NCI-H2107 (cell line): ENCODE measurements at places on chromosomes 4 and X.
A peak's percentile ranks its signal among the peaks of the same experiment; 100 is the strongest.

DNA sequence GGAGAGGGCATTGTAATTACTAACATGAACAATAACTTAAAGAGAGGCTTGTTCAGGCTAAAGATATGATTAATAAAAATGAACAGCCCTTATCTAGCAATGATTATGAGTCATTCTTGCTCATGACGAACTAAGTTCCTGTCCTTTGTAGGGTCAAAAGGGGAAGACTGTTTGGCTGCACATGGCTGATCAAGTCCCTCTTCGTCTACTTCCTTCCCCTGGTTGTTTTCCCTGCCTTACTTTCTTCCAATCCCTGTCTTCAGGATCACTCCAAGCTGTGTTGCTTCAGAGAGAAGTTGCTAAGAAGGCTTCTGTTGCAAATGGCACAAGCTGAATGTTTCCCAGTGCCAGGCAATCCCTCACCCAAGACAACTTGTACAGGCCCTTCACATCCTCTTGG is 115.0 kb upstream of the HS3ST1 start:
- DNase-seq, result no peak

DNA sequence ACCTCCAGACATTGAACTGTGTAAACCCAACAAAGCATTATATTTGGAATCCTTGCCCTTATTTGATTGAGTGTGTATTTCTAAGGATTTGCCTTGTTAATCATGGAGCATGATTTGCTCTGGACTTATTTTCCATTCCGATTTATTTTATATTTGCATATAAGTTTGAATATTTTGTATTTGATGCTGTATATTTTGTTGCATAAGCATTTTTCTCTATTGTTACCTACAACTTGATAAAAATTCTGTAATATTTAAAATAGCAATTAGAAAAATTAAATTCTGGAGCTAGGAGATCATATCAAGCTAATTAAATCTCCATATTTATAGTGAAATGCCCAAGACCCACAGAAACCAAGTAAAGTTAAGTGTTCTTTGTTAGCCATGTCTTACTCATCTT is 47.2 kb downstream of the USO1 start:
- no peak for DNase-seq

- DNase-seq, result no peak
Measured at GRCh38 chrX:148784137-148784536, 283.7 kb downstream of the AFF2 start.

DNA sequence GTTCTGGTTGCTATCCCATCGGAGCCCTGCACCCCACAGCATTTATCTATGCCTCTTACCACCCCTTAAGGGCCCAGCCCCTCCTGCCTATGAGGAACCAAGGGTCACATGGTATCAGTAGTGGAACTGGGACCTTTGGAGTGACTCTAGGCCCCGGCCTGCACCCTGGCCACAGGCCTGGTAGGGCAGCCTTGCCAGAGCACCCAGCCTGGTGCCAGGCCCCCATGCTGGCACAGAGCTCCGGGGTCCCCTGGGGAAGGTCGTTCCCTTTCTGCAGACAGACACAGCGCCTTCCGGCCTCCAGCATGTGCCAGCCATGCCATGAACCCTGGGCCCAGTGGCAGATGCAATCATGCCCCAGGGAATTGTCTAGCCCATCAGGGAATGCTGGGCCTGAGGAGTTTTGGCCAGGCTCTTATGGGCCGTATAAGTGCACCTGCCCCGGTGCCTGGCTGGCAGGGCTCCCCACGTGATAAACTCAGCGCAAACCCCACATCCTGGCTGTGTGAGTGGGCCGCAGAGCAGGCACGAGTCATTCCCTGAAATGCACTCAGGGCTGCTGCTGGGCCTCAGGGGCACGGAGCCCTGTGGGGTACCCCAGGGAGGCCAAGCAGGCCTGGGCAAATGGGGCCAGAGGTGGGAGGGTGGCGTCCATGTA is 19.8 kb upstream of the ADD1 start:
- no peak for DNase-seq

- DNase-seq, result no peak
Measured at GRCh38 chr4:112765317-112765974, 128.5 kb downstream of the LARP7 start.

GRCh38 chr4:10212400-10212799 is 95.8 kb upstream of the WDR1 start:
- DNase-seq, result no peak

DNA sequence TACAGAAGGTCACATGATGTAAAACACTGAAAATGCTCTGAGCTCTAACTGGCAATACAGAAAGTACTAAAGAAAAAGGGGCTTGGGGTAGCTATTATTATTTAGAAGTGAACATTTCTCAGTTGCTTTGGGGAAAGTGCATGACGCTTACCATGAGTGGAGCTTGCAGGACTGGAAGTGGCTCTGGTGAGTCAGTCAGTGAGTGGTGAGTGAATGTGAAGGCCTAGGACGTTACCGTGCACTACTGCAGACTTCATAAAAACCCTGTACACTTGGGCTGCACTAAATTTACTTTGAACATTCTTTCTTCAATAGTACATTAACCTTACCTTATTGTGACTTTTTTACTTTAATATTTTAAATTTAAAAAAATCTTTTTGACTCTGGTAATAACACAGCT is 89.3 kb upstream of the ENPP6 start:
- no peak for DNase-seq

- peak; percentile 15 for DNase-seq
Measured at GRCh38 chr4:5893004-5893580, at the start of gene CRMP1. TSS of gene CRMP1 (minus strand) at chr4:5893086. CDS start at chr4:5892969, 117 bp downstream.

- no peak for DNase-seq
Measured at GRCh38 chr4:109985993-109986974, 73.6 kb downstream of the EGF start.

GRCh38 chrX:144293229-144293628 is 409.4 kb downstream of the UBE2NL start:
- DNase-seq, result no peak

GRCh38 chrX:14673764-14674163 is 144.4 kb downstream of the GLRA2 start:
- DNase-seq, result no peak

DNA sequence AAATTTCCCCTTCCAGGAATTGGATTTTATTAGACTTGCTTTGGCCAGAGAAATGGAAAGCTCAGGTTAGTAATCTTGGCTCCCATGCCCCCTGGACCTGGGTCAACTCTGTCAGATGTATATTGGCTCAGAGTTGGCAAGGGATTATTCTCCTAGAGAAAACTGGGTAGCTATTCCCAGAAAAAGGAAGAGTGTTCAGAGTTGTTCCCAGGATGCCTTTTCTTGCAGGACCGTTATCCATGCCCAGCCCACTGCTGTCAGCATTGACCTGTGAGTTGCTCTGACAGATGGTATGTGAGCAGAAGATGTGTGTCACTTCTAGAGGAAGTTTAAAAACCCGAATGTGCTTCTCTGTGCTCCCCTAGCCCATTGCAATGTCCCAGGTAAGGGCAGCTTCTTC is 509.9 kb upstream of the ZFP42 start:
- no peak for DNase-seq

DNA sequence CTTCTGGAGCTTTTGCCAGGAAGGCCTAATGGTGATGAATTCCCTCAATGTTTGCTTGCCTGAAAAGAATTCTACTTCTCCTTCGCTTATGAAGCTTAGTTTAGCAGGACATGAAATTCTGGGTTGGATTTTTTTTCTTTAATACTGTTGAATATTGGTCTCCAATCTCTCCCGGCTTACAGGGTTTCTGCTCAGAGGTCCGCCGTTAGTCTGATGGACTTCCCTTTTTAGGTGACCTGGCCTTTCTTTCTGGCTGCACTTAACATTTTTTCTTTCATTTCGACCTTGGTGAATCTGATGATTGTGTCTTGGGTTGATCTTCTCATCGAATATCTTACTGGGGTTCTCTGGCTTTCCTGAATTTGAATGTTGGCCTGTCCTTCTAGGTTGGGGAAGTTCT is 17.2 kb upstream of the TMPRSS11A start:
- no peak for DNase-seq

GRCh38 chrX:83077606-83078005 is 430.5 kb upstream of the POU3F4 start:
- no peak for DNase-seq

GRCh38 chr4:94032754-94033153 is 174.9 kb upstream of the SMARCAD1 start:
- DNase-seq, result no peak

- DNase-seq, result no peak
Measured at GRCh38 chr4:141642063-141642462, 5.7 kb downstream of the IL15 start.

- DNase-seq, result no peak
Measured at GRCh38 chr4:16717266-16717970, 181.0 kb downstream of the LDB2 start.

GRCh38 chrX:49656533-49656932 is 39.3 kb downstream of the PAGE1 start:
- no peak for DNase-seq

DNA sequence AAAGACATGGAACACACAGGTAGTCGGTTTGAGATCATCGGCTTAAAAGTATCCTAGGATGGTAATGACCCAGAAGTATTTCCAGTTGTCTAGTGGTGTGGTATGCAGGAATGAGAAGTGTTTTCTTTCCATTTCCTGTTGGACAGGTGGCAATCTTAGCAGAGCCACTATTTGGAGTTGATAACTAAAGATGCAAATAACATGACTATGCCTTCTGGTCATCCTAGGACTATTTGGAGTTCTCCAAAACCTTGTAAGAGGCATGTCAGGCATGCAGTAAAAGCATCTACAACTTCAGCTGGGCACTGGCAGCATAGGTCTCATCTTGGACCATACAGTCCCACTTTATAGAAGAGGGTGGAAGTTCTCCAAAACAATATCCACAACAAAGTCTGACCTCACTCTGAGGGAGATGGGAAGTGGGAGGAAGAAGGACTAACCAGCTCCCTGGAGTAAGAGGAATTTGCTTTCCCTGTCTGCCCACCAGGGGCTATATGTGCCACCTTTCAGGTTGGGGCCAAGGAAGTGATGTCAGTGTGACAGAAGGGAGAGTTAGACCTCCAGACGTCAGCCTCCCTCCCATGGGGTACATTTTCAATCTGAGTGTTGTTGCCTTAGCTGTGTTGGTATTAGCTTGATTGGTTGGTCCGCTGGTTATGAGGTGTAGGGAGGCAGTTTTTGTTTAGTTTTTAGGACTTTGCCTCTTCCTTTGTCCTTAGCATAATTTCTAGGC is 101.2 kb upstream of the MYOZ2 start:
- DNase-seq, result no peak
